ENCODE measurements at places on chromosomes 7 and 10. TPM values are rescaled to one million over a fixed set of nuclear protein-coding genes. Genes with fewer than 3 reads are reported as not detected.

GRCh38 chr10:125084191-125084613 is 76.2 kb downstream of the CTBP2 start:
- peak; percentile 92 for DNase-seq

DNA sequence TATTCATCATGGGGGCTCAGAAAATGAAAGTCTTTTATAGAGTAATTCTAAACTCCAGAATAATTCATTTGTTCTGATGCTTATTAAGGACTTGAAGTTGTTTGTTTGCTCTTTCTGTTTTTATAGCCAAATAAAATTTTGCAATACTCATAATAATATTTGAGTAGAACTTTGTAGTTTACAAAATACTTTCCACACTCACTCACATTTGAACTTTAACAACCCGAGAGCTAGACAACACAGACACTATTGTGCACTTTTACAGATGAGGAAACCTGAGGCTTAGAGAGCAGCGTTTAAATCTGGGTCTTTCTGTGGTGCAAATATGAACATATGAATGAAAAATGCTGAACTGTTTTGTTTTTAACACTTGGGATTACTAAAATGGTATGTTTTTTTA is 126.8 kb downstream of the KAT6B start:
- DNase-seq, result peak; percentile 19

The LBX1 gene
- not detected for total RNA-seq

DNA sequence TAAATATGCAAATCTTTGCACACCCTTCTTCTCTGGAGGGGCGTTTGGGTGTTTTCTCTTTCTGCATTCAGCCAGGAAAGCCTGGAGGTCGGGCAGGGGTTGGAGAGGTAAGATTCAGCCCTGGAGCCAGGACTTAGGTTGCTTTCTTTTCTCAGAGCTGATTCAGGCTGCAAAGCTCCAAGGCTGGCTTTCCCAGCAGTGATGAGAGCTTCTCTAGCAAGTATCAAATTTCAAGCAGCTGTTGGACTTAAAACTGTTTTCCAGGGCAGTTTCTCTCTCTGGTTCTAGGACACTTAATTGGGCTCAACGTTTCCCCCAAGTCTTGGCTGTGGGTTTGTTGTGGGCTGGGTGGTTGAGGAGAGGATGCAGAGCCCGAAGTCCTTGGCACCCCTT is 608 bp downstream of the AKR1B10 start:
- peak; percentile 24 for DNase-seq

The INHBA gene
- total RNA-seq, result not detected

DNA sequence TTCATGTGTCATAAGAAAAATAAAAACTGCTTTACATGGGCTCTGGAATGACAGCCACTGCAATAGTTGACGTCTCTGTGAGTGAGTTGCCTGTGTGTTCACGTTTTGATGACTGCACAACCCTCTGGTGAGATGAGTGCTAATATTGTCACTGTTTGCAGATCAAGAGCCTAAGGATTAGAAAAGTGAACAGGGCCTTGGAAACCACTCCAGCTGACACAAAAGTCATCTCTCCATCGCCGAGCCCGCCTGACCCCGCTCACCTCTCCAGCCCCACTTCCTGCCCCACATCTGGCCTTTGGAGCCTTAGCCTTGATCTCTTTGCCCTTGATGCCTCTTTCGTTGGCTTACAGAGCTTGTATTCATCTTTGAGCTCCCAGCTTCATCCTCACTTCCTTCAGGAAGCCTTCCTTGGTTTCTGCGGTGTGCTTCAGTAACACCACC is 351.7 kb downstream of the TCERG1L start:
- DNase-seq, result no peak

GRCh38 chr7:107196834-107197610 is 28.2 kb downstream of the HBP1 start:
- no peak for DNase-seq

DNA sequence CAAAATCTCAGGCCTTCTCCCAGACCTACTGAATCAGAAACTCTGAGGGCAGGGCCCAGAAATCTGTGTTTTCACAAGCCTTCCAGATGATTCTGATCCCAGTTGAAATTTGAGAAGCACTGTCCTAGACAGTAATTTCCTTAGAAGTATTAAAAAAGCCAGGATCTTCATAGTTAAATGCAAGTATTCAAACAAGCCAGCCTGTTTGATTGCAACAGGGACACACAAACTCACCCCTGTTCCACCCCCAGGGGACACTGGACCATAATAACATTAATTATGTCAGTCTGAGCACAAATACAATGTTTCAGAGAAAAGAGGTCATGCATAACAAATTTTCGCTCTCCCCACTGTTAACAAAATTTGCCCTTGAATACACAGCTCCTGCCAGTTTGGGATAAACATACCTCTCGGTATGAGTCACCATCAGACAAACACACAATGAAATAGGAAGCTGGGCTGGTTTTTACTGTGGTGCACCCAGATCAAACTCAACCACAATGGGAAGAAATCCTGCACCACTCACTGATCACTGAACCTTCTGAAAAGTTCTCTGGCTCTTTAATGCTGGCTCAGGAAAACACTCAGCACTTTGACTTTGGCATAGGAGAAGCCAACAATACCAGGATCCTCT is 34.3 kb downstream of the ABLIM1 start:
- DNase-seq, result peak; percentile 69

The LDB3 gene
- not detected for total RNA-seq

DNA sequence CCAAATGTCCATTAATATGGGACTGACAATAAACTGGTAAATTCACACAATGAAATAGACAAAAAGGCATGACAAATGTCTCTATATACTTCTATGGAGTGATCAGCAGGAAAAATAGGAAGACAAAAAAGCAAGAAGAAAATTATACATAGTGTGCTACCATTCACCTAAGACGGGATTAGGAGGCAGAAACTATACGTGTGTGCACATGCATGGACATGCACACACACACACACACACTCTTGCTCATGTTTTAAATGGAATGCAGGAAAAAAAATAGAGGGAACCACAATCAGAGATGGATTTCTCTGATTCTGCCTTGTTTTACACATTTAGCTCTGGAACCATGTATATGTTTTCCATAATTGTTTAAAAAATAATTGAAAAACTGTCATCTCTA is 119.0 kb downstream of the ZFAND4 start:
- no peak for DNase-seq

GRCh38 chr10:73742454-73742734 is 1.8 kb upstream of the SEC24C start:
- no peak for DNase-seq

DNA sequence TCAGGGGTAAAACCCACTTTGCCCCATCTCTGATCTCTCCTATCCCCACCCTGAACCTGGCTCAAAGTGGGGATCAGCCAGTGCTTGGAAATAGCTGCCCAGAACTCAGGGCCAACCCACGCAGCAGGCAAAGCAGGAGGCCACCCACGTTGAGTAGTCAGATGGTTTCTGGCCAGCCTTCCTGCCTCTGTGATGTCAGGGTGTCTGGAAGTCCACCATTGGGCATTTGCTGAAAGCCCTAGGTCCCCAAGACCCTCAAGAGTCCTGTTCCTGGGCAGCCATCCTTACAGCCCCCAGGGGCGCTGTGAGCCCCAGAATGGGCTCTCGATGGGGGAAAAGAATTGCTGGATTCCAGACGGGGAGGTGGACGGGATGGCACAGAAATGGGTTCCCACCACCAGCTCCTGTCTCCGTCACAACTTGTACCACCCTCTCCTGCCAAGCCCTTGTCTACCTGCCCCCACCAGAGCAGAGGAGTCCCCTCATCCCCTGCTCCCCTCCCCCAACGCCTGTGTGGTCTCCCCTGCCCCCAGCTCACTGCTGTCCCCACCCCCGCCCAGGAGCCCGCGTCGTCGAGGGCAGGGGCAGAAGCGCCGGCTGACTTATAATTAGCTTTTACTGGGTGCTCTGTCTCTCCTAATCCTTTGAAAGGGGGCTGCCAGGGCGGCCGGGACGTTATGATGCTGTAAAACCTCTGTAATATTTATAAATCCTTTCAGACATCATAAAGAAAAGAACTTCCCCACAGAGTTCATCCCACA is 3.9 kb downstream of the MYL10 start:
- DNase-seq, result no peak

The ZNF503 gene
- 8.8 TPM for total RNA-seq

The SDK1 gene
- total RNA-seq, result not detected

- DNase-seq, result no peak
These were observed 204.0 kb upstream of the AOAH start for GRCh38 chr7:36928311-36928710.

The MIOS gene
- total RNA-seq, result 28.8 TPM

- DNase-seq, result no peak
These were observed 55.1 kb upstream of the ZPBP start for GRCh38 chr7:50147951-50148808.

GRCh38 chr7:111568419-111568818 is 6.1 kb upstream of the IMMP2L start:
- DNase-seq, result no peak

- no peak for DNase-seq
These were observed 54.3 kb upstream of the KCND2 start for GRCh38 chr7:120218712-120219111.

DNA sequence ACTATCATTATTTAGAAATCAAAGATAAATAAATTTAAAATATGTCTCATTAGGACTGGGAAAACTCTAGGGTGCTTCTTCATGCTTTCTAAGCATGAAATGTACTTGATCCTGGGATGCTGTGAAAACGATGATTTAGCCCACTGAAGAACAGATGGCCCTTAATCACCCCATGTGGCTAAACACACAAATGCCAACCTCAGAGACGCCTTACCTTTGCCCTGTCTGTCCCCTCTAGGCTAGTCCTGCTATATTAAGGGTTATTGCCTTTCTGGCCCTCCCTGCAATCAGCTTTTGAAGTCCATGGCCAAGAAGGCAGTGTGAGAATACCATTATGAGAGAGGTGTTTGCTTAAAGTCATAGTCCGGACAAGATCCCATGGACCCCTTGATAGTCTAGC is 217.2 kb downstream of the TWIST1 start:
- DNase-seq, result no peak

GRCh38 chr7:45975367-45975766 is 54.3 kb upstream of the IGFBP3 start:
- no peak for DNase-seq

- DNase-seq, result no peak
These were observed 737 bp downstream of the CNNM2 start for GRCh38 chr10:102918817-102919245.

- DNase-seq, result no peak
These were observed 297.8 kb downstream of the RPS24 start for GRCh38 chr10:78331391-78331922.

The NKX2-3 gene
- total RNA-seq, result not detected

Data from HT-29 (cell line).